ENCODE measurements at places on chromosomes 16 and 17.

- DNase-seq, result no peak
Measured at GRCh38 chr16:85712801-85713200, 24.0 kb upstream of the GINS2 start.

DNA sequence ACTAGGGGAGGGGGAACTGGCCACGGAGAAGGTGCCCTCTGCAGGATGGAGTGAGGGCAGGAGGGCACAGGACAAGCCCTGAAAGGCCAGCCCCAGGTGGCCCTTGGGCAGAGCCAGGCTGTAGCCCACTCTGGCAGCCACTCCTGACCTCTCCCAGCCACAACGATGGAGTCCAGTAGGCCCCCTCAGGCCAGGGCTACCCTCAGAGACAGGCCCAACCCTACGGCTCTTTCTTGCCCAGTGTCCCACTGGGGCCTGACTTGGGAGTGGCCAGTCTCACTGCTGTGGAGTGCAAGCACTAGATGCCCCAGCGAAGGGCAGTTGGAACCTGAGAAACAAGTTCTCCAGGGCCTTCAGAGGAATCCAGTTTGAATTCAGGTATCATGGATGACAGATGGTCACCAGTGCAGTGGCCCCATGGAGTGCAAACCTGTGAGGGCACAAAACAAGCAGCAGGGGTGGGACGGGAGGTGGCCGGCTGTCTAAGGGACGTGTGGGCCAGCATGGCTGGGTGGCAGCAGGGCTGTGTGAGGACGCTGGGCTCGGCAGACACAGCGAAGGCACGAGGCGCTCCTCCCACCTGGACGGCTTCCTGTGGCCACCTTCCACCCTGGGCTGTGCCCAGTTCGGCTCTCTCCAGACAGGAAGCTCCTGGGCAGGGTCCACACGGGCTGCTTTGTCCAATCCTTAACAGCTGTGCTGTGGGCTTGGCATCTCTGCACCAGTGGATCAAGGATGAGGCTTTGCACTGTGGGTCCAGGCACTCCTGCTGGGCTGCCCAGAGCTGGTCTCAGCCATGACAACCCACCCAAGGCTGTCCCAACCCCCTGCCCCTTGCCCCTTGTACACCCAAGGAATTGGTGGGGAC, 72.1 kb downstream of the AMFR start:
- no peak for DNase-seq

DNA sequence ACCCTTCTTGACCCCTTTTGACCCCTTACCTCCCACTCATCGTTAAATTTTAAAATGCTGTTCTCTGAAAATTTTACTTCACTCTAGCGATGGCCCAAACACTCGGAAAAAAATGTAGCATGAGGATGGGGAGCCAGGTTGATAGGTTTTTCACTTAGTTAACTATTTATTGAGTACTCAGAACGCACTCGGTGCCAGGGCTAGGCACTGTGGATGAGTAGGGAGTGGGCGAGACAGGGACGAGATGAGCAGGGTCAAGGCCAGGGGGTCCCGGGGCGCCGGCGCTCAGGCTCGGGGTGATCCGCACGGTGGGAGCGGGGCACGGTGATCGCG, 392 bp downstream of the ZSCAN32 start:
- DNase-seq, result peak; percentile 7

GRCh38 chr17:4073983-4074830, 68.6 kb downstream of the ZZEF1 start:
- DNase-seq, result peak; percentile 80

DNA sequence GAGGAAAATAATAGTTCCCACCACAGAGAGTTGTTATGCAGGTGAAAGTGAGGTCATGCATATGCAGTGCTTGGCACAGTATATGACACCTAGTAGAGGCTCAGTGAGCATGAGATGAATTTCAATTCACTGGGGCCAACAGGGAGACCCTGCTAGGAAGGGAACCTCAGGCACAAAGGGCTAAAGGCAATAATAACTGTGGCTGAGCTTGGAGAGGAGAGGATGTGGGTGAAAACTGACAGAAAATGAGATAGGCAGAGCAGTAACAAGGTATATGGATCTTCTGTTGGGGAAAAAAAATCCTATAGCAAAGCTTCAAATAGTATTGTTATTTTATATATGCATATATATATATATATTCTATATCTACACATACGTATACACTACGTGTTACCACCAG, 25.0 kb upstream of the GINS3 start:
- no peak for DNase-seq

DNA sequence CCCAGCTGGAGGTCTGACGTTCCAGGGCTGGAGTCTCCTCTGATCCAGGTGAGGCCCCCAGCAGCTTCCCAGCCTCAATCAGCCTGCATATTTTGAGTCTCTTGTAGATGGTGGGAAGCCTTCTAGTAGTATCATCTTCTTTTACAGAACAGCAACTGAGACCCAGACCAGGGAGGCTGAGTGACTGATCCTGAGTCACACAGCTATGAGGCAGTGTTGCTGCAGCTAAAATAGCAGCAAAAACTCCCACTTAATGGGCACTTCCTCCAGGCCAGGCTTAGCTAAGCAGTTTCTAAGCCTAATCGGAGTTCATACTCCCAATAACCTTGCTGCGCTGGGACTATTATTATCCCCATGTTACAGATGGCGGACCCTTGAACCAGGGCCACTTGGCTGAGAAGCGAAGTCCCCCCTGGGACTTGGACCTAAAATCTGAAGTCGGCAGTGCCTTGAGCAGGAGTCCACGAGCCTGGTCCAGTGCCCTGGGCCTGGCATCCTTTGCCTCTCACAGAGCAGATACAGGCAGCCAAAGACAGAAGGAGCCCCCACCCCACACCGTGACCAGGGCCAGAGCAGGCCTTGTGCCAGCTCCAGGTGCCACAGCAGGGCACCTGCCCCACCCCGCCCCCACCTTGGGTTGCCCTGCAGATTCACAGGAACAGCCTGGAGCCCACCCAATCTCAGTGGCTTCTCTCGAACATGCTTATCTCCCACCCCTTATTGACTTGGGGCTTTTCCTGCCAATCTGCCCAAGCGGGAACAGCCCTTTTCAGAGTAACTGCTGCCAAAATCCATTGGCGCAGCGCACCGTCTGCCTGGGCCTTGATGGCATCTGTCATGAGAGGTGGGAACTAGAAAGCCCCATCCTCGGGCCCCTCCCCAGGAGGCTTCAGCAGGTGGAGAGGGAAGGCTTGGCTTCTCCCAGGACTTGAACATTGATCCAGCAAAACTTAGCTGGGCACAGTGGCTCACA, 65.1 kb downstream of the SOCS1 start:
- peak; percentile 86 for DNase-seq

GRCh38 chr17:79890706-79891105, 51.5 kb upstream of the CBX4 start:
- no peak for DNase-seq

GRCh38 chr16:13324851-13325250, 423.5 kb downstream of the SHISA9 start:
- DNase-seq, result no peak

All from suppressor macrophage (primary cell).